Activated CD4-positive, alpha-beta T cell treated with anti-CD3 and anti-CD28 coated beads, Interleukin-2, amount 50 U/mL, for 24 hours (primary cell): ENCODE measurements at places on chromosomes 4 and X.

GRCh38 chr4:116066711-116067245, 953.4 kb upstream of the NDST4 start:
- DNase-seq: no peak

- DNase-seq: no peak
These were observed 412.1 kb upstream of the RASGEF1B start for GRCh38 chr4:81883530-81884450.

GRCh38 chr4:86595426-86595805, 1.3 kb downstream of the PTPN13 start:
- no peak for DNase-seq

- DNase-seq: no peak
These were observed 18.9 kb upstream of the ABLIM2 start for GRCh38 chr4:8177552-8177951.

GRCh38 chr4:44563496-44563895, 87.9 kb downstream of the YIPF7 start:
- no peak for DNase-seq

GRCh38 chr4:67820903-67821302, 62.9 kb downstream of the TMPRSS11D start:
- DNase-seq: no peak

DNA sequence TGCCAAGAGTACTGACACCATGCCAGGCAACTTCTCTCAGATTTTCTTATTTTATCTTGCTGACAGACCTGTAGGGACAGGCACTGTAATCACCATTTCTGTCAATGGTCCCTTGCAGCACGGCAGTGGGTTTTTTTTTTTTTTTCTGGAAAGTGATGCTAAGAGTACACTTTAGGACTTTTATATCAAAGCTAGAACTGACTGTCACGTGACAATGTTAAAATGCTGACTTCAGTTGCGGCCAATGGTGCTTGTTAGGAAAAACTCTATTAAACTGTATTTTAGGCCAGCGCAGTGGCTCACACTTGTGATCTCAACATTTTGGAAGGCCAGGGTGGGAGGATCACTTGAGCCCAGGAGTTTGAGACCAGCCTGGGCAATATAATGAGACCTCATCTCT, 12.3 kb upstream of the SCOC start:
- no peak for DNase-seq

DNA sequence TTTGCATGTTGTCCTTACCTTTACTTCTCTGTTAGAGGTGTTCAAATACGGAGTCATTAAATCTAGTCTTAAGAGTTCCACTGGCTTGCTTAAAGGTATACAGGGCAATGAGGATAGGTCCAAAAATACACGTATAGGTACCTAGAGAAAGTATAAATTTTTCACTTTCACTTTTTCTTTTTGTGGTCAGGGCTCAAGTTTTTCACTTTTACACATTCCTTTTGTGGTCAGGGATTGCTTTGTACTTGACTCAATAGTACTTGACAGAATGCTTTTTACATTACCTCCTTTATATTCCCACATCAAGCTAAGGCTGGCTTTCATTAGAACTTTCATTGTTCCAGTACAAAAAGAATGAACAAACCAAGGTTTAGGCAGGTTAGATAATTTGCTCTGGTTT, 21.7 kb downstream of the TMEM184C start:
- no peak for DNase-seq

DNA sequence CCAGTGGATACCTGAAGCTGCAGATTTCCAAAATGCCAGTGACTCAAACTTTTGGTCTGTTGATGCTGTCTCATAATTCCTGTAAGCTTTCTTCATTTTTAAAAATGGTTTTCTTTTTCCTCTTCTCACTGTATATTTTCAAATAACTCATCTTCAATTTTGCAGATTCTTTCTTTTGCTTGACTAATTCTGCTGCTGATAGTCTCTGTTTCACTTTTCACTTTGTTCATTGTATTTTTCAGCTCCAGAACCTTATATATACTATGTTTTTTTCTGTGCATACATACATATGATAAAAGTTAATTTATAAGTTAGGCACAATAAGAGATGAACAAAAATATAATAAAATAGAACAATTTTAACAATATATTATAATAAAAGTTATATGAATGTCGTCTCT, 237.7 kb upstream of the GPRIN3 start:
- no peak for DNase-seq

- no peak for DNase-seq
These were observed 15.4 kb downstream of the SMIM10 start for GRCh38 chrX:135006187-135006586.

- DNase-seq: no peak
These were observed 67.4 kb downstream of the RASGEF1B start for GRCh38 chr4:81404294-81404693.

DNA sequence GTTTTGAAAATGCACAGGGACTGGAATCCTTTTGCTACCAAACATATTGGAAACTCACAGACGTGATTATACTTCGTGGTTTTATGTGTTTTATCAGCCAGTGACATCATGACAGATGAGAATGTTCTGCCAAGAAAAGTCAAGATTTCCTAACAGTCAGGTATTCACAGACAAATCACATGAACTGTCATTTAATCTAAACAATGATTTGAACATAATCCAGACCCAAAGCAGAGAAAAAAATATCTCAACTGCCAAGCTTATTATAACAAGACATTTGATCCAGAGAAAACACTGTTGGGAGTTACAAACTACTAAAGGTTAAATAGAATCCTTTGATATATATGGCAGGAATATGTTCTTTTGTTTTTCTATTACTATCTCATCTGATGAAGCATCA, 635.9 kb upstream of the FRG1 start:
- no peak for DNase-seq

- DNase-seq: no peak
These were observed 466.1 kb downstream of the C4orf33 start for GRCh38 chr4:129561886-129562671.

- DNase-seq: no peak
These were observed 10.4 kb upstream of the SCOC start for GRCh38 chr4:140363051-140363450.

DNA sequence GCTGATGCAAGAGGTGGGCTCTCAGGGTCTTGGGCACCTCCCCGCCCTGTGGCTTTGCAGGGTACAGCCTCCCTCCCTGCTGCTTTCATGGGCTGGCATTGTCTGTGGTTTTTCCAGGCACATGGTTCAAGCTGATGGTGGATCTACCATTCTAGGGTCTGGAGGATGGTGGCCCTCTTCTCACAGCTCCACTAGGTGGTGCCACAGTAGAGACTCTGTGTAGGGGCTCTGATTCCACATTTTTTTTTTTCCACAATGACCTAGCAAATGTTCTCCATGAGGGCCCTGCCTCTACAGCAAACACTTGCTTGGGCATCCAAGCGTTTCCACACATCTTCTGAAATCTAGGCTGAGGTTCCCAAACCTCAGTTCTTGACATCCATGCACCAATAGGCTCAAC, 657.9 kb upstream of the CT83 start:
- no peak for DNase-seq

DNA sequence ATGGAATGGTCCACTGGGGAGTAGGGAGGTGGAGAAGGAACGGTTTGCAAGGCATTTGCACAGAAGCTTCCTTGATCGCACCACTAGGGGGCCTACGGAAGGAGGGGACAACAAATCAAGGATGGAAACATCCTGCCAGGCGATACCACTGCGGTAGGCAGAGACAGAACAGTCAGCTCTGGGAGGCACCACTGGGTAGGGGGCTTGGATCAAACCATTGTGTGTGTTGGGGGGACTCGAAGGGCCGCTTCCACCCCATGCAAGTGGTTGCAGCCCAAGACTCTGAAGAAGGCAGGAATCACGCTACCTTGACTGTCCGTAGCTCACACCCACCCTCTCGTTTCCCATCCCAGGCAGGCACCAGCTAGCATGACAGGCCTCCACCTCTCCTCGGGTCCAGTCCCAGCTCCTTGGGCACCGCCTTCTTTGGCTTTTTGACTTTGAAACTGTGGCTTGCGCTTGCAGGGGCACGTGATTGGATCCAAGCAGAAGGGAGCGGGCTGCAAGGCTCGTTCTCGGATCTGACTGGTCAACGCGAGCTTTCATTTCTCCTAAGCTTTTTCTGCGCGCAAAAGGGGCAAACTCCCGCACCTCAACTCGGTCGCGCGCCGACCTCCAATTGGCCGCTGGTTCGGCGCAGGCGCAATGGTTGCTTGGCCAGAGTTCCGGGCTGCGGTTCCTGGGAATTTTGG, 28.4 kb downstream of the GAGE1 start:
- no peak for DNase-seq

GRCh38 chrX:8272821-8273220, 101.8 kb upstream of the VCX2 start:
- no peak for DNase-seq

- no peak for DNase-seq
These were observed 276.9 kb upstream of the PCDH7 start for GRCh38 chr4:30443289-30443688.
